Right cardiac atrium (tissue), 5 donors: ENCODE measurements at places on chromosomes 7 and 10. TPM values are rescaled to one million over a fixed set of nuclear protein-coding genes. Genes with fewer than 3 reads are reported as not detected.

GRCh38 chr10:44958196-44958897 lies 1.3 kb upstream of the RASSF4 start:
- DNase-seq = no peak

GRCh38 chr7:50159154-50159553 lies 66.1 kb upstream of the ZPBP start:
- DNase-seq = no peak

GRCh38 chr10:79266543-79267312 lies 80.5 kb upstream of the PPIF start:
- peak; percentile 86 for DNase-seq

- peak; percentile 83 for DNase-seq
Measured at GRCh38 chr7:1059200-1060091, 15.1 kb downstream of the GPR146 start.

DNA sequence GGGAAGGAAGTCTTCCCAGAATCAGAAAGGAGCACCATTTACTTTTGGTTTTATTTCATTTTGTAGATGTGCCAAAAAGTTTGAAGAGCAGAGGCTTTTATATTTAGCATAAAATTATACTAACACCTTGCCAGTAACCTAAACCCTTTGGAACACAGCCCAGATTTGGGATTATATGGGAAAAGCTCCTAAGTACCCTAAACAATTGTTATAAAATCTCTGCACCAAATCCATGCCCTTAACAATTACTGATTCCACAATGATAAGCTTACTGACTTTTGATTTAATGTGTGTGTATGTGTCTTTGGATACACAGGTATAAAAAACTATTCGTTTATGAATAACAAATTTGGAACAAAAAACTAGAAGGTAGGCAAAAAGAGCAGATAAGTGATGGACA lies 39.0 kb upstream of the TMEM229A start:
- DNase-seq = no peak

- DNase-seq = peak; percentile 66
Measured at GRCh38 chr7:140541513-140542227, 62.4 kb upstream of the MKRN1 start.

DNA sequence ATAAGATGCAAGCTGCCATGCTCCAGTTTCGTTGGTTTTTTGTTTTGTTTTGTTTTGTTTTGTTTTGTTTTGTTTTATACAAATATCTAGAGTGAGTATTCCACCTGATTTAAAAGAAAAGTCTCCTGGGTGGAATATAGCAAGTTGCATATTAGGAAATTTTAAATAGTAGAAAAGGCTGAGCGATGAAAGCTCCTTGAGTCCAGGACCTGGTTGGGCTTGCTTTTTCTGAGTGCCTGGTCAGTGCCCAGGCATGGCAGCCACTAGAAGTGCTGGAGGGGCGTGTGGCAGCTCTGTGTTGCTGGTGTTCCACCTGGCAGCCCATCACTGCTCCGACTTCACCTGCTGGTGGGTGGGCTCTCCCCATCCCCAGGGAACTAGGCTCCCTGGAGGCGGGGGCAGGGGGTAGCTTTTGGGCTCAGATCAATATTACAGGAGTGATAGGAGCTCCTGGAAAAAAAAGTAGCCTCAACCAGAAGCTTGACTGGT lies 8.0 kb downstream of the COL17A1 start:
- no peak for DNase-seq

GRCh38 chr10:92573091-92573797 lies 649 bp downstream of the IDE start:
- no peak for DNase-seq

DNA sequence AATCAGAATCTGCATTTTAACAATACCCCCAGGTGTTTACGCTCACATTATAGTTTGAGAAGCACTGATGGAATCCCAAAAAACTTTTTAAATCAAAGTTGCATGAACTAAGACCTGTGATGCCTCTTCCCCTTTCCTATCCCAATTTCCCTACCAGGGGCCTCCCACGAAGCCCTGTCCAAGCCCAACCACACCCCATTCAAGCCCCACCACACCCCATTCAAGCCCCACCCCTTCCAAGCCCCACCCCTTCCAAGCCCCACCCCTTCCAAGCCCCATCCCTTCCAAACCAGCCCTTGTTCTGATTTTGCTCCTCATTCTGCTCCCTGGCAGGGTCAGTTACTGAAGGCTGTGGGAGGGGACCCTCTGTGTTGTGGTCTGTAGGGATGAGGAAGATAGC lies 9.8 kb upstream of the AQP1 start:
- peak; percentile 14 for DNase-seq

DNA sequence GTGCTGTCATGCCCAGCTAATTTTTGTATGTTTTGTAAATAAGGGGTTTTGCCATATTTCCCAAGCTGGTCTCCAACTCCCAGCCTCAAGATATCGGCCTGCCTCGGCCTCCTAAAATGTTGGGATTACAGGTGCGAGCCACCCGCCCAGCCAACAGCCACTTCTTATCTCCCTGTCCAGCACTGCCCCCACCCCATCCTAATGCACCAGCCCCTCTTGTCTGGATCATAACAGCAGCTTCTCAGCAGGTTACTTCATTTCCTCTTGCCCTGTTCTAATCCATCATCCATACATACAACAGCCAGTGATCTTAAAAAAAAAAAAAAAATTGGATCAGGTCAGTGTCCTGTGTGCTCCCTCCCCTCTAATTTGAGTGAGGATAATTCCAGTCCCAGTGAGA lies 12.8 kb upstream of the FRAT2 start:
- DNase-seq = no peak

- no peak for DNase-seq
Measured at GRCh38 chr10:47451998-47452494, 31.9 kb downstream of the ANXA8 start.

DNA sequence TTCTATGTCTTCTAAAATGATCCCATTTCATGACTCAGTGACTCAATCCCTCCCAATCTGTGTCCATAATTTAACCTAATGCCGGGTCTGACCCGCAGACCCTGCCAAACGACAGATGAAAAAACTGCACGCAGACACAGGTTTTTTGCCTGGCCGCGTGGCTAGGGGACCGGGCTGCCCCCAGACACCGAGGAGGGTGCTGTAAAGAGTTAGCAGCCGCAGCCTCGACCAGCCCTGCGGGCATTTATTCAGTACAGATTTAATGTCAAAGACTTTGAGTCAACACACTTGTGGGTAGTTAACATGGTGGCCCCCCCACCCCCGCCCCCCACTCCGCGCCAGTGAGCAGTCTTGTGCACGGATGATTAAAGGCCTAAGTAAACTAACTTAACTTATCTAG lies 1324.7 kb downstream of the GATA3 start:
- DNase-seq = no peak

- no peak for DNase-seq
Measured at GRCh38 chr7:138081868-138082267, 5.6 kb downstream of the AKR1D1 start.

- no peak for DNase-seq
Measured at GRCh38 chr7:144049491-144049890, 743 bp downstream of the OR2A5 start.

GRCh38 chr7:134945691-134946090 lies 40.6 kb upstream of the AGBL3 start:
- no peak for DNase-seq

DNA sequence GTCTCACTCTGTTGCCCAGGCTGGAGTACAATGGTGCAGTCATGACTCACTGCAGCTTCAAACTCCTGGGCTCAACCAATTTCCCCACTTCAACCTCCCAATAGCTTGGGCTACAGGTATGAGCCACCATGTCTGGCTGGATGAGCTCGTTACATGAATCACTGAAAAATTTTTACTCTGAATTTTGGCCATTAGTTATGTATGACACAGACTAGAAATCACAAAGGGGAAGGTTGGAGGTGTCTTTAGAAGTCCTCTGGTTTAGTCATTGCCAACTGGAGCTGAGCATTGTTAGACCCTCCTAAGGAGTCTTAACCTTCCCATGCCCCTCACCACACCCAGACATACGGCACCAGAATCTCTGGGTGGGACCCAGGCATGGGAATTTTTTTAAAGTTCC lies 34.7 kb downstream of the SVIL start:
- DNase-seq = no peak

- DNase-seq = no peak
Measured at GRCh38 chr10:82377608-82378007, 502.6 kb downstream of the NRG3 start.

GRCh38 chr7:166338-167060 lies 25.9 kb upstream of the FAM20C start:
- peak; percentile 11 for DNase-seq

DNA sequence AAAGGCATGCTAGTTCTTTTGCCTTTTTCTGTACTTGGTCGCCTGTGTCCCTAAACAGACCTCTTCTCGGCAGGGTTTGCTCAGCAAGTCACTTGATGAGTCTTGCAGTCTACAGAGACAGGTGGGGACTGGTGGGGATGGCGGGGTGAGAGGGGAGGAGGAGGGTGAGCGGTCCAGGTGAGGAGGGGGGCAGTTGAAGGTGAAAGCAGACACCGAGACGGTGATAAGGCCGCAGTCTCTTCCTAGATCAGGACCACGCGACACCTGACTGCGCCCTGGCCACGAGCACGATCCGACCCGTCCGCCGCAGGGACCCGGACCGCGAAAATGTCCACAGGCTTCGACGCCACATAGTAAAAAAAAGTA lies 566 bp downstream of the ASNS start:
- DNase-seq = no peak

- no peak for DNase-seq
Measured at GRCh38 chr10:21720090-21720489, 186.1 kb downstream of the MLLT10 start.

DNA sequence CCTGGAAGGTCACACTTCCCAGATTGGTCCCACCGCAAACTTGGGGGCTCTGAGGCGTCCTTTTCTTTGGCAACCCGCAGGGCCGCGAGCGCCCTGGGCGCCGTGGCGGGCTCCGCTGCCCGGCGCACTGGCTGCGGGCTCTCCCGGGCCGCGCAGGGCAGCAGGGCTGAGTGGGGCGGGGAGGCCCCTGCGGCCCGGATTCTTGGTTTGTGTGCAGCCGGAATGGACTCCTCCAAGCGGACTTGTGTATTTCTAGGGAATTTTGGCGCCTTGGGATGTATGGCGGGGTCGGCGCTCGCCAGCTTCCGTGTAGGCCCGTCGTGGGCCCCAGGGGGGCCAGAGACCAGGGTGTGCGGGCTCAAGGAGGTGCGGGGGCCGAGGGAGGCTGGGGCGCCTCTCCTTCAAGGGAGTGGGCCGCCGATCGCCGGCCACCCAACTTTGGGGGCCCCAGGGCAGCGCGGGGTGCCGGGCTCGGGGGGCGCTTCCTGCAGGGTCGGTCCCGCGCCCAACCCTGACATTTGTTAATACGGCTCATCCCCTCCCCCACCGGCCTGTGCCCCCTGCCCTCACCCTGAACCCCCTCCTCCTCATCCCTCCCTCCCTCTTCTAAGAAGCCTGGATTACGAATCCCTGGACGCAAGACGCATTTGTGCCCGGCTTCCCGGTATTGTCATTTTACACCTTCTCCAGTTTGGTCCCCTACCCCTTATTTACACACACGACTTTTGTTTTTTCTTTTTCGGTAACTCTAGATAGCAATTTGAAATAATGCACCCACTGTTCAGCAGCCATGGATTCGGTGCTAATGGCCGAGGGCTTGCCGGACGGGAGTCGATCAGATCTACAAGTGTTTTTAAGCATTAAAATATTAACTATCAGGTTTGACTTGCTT lies 2.5 kb downstream of the TCF7L2 start:
- DNase-seq = peak; percentile 27

GRCh38 chr7:139701908-139702307 lies 75.9 kb downstream of the HIPK2 start:
- DNase-seq = no peak

DNA sequence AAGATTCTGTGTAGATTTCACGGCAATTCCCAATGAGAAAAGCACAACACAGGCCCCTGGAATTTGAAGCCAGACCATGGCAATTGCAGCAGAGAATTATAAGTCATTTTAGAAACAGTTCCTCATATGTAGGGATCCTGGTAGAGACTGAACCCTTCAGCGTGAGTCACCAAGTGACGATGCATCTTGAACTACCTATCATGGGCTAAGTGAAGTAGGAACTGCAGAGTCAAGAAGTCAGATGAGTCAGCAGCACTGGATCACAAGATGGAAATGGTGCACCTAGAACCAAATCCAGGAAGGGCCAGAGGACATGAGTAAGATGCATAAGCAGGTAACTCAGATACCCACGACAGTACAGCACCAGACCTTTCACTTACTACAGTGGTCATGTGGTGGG lies 140.0 kb upstream of the TPK1 start:
- no peak for DNase-seq

DNA sequence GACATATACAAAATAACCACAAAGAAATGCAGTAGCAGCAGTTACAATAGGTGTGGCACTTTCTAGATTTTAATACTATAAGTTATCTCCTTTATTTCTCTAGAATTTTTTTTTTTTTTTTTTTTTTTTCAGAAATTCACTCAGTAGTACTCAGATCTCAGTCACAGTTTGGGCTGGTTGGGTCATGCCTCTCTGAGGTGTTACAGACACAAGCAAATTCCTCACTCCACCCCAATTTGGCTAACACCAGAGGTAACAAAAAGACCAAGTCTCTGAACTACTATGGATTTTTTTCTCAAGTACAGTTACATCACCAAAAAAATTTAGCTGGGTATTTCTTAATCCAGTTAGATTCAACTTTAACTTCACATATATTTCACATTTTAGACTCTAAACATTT lies 985.1 kb upstream of the LRRN3 start:
- DNase-seq = no peak

DNA sequence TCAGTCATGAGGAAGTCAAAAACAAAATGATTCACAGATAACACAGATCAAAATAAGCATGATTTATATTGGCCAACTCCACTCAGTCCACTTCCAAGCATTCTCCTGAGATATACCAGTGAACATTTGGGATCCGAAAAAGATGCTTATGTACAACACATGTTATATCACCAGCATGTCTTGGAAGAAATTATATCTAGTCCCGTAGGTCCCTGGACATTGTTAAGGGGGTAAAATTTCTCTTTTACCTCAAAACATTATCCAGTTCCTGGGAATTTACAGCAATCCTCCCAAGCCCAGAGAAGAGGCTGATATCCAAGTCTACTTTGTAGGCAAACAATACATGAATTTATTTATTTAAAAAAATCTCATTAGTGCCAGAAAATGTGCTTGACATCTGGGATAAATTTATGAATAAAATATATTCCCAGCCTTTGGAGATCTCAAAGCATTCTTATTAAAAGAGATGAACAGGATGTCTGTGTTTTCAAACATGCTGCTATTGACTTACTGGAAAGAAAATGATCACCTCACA lies 582.2 kb upstream of the ZWINT start:
- DNase-seq = no peak

- no peak for DNase-seq
Measured at GRCh38 chr7:40475681-40475982, 340.8 kb downstream of the SUGCT start.

DNA sequence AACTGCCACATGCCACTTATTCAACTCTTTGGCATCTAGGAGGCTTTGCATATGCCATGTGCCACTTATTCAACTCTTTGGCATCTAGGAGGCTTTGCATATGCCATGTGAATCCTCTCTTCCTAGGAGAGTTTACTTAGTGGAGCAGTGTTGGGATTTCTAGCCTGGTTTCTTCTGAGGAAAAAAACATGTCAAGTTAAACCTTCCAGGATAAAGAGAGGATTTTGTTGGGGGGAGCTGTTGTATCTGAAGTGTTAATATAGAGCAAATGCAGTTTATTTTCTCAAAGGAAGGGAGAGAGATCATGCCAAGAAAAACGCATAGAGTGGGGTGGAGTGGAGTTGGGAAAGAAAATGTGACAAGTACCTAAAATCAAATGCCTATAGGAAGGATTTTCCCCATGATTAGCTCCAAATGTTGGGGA lies 91.5 kb downstream of the MCU start:
- no peak for DNase-seq

The GJD4 gene
- total RNA-seq = not detected

The SYT15 gene
- 3.6 TPM for total RNA-seq

The VWDE gene
- 10.6 TPM for total RNA-seq

The ACSM6 gene
- not detected for total RNA-seq

The BEND7 gene
- 15.3 TPM for total RNA-seq

The SYCE1 gene
- 0.09 TPM for total RNA-seq

The OR2A7 gene
- total RNA-seq = 0.40 TPM
